Spinal cord (tissue), 10 donors: ENCODE measurements at places on chromosomes 1 and 21.

GRCh38 chr1:199780948-199781670 lies 246.4 kb upstream of the NR5A2 start:
- DNase-seq: no peak

DNA sequence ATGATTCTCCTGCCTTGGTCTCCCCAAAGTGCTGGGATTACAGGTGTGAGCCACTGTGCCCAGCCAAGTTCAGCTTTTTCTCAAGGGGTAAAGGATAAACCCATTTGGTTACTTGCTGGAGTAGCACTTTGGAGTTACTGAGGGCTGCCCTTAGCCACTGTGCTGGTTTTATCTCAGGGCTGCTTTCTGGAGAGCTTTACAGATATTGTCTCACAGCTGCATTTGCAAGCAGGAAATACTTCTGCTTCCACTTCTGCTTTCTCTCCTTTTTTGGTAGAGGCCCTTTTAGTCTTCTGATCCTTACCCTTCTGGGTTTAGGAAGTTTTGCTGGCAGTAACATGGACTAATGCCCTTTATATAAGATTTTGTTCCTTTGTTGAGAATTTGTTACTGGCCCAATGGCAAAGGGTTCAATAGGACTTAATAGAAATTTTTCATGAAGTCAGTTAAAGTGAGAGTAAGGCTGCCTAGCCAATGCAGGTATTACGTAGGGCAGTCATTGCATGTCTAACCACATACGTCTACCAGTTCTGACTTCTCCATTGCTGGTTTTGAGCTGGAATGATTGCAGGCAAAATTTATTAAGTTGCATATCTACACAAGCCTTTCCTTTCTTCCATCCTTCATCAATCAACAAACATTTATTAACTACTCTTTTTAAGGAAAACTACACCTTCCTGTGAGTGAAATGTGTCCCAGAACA lies 24.4 kb downstream of the CAP1 start:
- DNase-seq: no peak

- DNase-seq: no peak
Measured at GRCh38 chr1:246269466-246269865, 237.6 kb downstream of the SMYD3 start.

GRCh38 chr1:12481928-12482327 lies 136.1 kb downstream of the DHRS3 start:
- DNase-seq: no peak

- no peak for DNase-seq
Measured at GRCh38 chr1:38191461-38191860, 144.9 kb upstream of the POU3F1 start.

DNA sequence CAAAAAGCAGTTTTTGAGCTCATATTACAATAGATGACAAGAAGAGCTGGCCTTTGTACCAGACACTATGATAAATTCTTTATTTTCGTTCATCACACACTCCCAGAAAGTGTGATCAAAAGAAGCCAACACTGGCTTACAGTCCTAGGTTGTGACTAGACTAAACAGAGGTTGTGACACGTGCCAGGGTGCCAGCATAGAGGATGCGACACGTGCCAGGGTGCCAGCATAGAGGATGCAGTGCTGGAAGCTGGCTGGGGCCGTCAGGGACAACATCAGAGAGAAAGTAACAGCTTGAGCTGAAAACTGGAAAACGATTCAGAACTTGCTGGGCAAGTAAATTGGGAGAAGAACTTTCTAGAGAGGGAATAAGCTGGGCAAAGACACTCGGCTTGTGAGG lies 2.2 kb downstream of the MTARC1 start:
- DNase-seq: no peak

GRCh38 chr1:203858055-203858454 lies 3.3 kb upstream of the SNRPE start:
- DNase-seq: no peak

DNA sequence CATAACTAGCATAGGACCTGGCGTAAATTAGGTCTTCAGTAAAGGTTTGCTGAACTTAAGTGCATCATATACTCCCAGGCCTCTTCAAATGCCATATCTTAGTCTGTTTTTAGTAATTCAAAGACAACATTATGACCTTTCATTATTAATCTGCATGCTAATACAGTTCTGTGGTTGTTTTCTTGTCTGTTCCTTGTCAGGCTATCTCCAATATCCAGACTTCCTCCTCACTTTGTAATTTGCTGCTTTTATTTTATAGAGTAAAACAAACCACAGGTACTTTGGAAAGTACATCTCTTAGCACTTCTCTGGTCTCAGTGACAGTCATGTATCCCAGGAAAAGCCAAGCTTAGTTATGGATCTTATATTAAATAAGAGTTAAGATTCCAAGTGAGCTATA lies 65.1 kb upstream of the BMP8A start:
- no peak for DNase-seq

DNA sequence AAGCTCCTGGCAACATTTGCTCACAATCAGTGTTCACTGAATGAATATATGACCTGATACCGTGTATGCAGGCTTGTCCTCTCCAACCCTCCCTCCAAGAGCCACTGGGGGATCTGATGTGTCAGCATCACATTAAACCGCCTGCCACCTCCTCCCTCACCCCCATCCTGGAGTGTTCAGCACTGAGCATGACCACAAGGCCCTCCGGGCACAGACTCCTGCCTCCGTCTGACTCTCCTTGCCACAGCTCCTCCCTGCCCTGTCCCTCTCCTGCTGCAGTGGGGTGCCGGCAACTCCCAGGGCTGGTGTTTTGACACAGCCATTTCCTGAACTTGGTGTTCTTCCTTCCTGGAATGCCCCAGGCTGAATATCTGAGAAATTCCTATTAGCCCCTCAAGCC lies 136.7 kb downstream of the FCRL5 start:
- no peak for DNase-seq

DNA sequence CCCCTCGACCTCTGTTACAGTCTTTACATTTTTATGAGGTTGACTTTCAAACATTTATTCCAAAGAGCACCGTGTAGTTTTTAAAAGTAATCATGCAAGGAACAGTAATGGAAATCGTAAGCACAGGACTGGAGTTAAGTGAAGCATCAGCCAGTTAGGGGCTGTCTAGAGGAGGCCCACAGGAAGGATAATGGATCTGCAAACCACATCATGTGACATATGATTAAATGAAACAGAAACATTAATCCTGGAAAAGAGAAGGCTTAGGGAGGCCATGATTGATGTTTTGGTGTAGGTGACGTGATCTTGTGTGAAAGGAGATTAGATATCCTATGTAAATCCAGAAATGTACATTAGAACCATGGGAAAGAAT lies 25.0 kb downstream of the RGS7 start:
- no peak for DNase-seq

GRCh38 chr1:119988306-119989062 lies 81.0 kb downstream of the NOTCH2 start:
- DNase-seq: no peak

GRCh38 chr1:53605181-53605580 lies 133.8 kb downstream of the GLIS1 start:
- no peak for DNase-seq

DNA sequence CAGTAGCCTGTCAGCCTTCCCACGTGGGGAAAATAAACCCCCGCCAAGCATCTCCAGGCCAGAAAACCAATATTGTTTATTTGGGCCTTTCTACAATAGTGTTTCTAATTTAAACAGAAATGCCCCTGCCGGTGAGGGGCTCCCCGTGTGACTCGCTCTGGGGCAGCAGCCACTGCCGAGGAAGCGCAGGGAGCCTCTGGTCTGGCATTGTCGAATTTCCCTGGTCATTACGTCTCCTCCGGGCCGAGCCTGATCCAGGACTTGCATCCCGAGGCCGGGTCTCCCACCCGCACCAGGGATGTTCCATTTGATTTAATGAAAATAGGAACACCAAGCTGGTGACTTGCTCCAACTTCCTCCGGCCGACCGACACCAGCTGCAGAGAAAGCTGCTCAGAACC lies 20.5 kb downstream of the PRDM16 start:
- no peak for DNase-seq

GRCh38 chr1:247966532-247967204 lies 1.6 kb downstream of the OR2AK2 start:
- no peak for DNase-seq

- DNase-seq: no peak
Measured at GRCh38 chr1:81551946-81552345, 248.8 kb upstream of the ADGRL2 start.

GRCh38 chr21:42559326-42559725 lies 45.7 kb downstream of the SLC37A1 start:
- DNase-seq: no peak

GRCh38 chr1:222202831-222203230 lies 345.1 kb downstream of the HHIPL2 start:
- no peak for DNase-seq

DNA sequence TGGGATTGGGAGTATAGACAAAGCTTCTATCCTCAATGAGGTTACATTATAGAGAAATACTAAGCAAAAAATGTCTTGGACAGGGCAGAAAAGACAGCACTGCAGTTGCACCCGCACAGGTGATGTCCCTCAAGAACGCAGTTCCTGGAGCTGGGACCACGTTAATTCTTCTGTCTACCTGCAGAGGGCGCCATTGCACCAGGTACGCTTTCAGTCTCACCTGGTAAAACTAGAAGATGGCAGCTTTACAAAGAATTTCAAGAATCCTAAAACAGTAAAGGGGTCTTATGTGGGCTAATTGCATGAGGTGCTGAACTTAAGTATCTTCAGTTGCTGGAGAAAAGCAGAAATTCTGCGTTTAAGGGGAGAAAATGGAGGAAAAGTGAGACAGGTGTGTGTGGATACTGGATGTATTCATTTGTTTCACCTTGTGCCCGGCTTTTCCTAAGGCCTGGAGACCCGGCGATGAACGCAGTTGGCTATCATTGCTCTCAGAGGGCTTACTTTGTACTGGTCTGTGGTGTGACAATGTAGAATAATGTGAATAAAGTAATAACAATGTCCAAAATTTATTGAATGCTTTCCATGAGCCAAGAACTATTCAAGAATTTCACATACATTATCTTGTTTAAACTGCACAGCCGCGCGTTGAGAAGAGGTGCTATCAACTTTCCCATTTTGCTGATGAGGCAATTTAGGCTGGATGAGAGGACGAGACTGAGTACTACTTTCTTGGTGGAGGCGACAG lies 276.3 kb upstream of the GREM2 start:
- peak; percentile 26 for DNase-seq

GRCh38 chr1:14810595-14811361 lies 212.3 kb downstream of the KAZN start:
- DNase-seq: no peak

DNA sequence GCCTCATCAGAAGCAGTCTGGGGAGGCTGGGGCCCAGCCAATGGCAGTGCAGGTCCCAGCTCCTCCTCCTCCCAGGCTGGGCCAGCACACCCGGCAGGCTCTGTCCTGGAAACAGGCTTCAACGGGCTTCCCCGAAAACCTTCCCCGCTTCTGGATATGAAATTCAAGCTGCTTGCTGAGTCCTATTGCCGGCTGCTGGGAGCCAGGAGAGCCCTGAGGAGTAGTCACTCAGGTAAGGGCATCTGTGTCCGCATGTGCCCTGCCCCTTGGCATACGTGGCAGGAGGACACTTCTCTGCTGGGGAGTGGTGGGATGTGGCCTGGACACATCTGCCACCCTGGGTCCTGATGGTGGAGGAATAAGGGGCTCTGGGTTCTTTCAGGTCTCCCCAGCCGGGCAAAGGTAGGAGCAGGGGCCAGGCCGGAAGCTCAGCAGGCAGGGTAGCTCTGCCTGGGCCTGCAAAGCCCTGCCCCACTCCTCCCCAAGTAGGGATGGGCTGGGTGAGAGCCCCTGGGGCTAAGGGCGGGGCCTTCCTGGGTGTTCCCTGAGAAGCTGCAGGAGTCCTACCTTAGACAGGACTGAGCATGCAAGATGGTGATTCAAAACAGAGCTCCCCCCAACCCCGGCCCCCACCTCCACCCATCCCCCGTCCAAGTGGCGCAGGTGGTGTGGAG lies at the start of gene GJB5:
Gene GJB5 (plus strand): TSS at position 84 of the 674 bp plus-strand sequence. CDS start 2,284 bp downstream, outside the sequence.
- DNase-seq: no peak

- DNase-seq: no peak
Measured at GRCh38 chr1:150150133-150151021, 661 bp downstream of the PLEKHO1 start.

DNA sequence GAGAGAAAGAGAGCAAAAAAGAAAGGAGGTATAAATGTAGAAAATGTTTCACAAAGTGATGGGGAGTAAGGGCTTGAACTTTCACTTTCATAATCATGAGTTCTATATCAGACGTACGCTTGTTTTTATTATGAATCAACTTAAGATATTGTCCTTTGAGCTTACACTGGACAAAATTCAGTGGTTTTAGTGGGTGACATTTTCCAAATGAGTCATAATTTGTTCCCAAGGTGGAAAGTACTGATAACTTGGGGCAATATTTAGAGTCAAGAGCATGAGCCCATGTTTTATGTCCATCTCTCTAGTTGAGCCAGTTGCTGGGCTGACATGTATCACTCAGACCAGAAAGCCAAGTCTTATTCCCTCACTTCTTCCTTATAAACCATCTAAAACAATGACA lies 161.6 kb downstream of the CHRM3 start:
- DNase-seq: no peak

- no peak for DNase-seq
Measured at GRCh38 chr1:51875836-51876235, 2.7 kb downstream of the NRDC start.

DNA sequence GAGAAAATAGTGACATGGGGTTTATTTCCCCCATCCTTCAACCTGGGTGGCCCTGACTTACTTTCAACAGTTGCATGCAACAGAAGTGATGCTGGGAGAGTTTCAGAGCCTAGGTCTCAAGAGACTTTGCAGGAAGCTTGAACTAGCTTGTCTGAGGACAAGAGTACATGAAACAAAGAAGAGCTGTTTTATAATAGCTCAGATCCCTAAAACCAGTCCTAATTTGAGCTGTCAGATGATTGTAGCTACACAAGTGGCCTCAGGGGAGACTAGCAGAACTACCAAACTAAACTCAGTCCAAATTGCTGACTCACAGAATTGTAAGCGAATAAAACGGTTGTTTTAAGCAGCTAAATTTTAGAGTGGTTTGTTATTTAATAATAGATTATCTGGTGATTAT lies 17.1 kb downstream of the RC3H1 start:
- no peak for DNase-seq

DNA sequence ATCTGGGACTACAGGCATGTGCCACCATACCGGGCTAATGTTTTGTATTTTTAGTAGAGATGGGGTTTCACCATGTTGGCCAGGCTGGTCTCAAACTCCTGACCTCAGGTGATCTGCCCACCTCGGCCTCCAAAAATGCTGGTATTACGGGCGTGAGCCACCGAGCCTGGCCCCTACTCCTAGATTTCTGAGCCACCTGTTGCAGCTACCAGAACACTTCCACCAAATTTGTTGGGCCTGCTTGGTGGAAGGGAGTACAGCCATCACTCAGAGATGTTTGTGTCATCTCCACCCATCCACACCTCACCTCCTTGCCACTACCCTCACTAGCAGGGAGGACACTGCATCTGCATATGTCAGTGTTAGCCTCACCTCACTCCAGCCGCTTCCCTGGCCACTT lies 5.5 kb downstream of the RIMKLA start:
- DNase-seq: no peak

GRCh38 chr1:200224315-200224714 lies 185.5 kb downstream of the ZNF281 start:
- no peak for DNase-seq

- DNase-seq: no peak
Measured at GRCh38 chr1:15959424-15959823, 16.5 kb downstream of the ZBTB17 start.
